ENCODE measurements at places on chromosomes 5 and 9.

DNA sequence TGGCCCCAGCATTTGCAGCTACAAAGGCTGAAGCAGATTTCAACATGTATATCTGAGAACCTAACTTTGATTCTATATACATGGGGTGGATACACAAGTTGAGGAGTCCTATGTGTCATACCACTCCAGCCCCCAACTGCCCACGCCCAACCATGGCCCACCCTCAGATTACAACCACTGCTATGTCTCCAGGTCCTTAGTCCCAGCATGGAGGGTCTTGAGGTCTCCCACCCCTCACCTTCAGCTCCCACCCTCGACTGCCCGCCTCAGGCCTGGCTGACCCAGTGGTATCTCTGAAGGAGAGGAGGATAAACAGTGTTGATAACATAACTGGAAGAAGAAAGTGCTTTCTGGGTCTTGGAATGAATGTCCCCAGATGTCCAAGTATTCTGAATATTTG lies 8.2 kb downstream of the SOWAHA start:
- DNase-seq = no peak

GRCh38 chr5:60522292-60522905 lies 177.6 kb downstream of the DEPDC1B start:
- no peak for DNase-seq

DNA sequence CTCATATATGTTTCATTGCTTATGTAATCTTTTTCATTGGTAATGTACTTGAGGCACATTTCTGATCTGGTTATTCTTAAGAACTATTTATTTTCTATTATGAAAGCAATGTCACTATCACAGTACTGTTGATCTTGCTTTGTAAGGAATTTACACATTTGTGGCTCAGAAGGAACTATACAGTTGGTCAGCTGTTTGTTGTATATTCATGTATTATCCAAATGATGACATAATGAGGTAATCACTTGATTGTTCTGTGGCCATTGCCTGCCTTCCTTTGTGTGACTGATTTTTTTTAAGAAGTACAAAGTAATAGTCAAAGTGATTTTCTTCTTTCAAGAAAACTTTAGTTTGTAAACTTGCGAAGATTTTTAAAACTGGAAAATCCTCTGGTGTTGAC lies 399.9 kb downstream of the TMEM161B start:
- DNase-seq = no peak

- DNase-seq = no peak
Observed at GRCh38 chr9:70080481-70081119, 37.0 kb downstream of the MAMDC2 start.

- DNase-seq = no peak
Observed at GRCh38 chr5:133340002-133340755, 272.2 kb downstream of the FSTL4 start.

- no peak for DNase-seq
Observed at GRCh38 chr5:5572976-5573797, 150.7 kb downstream of the ICE1 start.

DNA sequence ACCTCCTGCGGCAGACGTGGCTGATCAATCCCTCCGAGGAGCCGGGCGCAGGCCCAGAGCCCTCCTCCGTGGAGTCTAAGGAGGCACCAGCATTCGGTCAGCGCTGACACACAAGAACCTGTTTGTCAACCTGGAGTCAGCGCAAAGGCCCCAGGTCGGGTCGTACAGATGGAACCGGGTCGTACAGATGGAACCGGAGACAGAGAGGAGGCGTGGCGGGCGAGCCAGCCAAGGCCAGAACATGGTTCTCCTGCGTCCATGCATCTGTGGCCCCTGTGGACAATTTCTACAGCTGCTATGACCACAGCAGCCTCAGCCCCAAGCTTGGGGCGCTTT lies 125.1 kb upstream of the SARDH start:
- no peak for DNase-seq

DNA sequence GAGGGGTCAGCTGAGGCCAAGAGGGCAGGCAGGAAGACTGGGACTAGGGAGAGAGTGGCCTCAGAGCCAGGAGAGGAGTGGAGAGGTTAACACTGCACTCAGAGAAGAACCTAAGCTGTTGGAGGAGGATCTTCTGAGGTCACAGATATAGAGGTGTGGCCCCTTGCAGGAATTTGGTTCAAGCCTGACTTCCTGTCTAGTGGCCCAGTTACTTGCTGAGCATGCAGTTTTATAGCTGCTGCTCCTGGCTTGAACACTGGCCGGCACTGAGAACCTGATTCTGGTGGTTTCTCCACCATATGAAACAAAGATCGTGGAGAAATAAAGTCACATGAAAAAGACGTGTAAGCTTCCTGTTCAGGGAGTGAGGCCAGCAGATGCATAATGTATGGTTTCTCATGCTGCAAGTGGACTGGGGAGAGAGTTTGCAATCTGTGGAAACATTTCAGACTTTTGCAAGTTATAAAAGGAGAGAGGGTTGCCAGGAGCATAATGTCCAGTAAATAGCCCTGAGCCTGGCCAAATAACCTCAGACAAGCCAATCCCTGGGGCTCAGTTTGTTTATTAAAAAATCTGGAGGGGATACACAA lies 82.6 kb downstream of the GALNT10 start:
- no peak for DNase-seq

- DNase-seq = no peak
Observed at GRCh38 chr9:94879230-94879629, 152.7 kb downstream of the AOPEP start.

DNA sequence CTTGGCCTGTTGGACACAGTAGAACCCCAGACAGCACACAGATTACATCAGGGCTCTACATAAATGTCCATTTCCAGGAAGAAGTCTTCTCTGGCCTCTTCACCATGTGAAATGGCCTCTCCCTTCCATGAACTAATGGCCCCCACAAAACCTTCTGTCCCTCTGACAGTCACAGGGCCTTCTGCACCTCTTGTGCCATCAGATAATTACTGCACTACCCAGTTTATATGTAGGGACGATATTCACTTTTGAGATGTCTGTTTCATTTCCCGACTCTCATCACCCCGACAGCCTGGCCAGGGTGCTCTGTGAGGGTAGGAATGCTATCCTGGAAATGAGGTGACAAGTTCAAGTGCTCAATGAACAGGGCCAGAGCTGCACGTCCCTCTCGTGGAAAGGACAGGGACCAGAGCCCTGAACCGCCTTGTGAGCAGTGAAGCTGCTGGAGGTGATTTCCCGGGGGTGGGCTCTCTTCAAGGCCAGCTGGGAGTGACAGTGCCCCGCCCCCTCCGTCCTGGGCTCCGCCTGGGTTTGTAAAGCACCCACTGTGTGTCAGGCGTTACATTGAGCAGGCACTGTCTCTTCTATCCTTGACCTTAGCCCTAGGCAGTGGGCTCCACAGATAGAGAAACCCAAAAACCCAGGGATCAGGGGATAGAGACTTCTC lies 3.0 kb upstream of the FAM78A start:
- DNase-seq = no peak

DNA sequence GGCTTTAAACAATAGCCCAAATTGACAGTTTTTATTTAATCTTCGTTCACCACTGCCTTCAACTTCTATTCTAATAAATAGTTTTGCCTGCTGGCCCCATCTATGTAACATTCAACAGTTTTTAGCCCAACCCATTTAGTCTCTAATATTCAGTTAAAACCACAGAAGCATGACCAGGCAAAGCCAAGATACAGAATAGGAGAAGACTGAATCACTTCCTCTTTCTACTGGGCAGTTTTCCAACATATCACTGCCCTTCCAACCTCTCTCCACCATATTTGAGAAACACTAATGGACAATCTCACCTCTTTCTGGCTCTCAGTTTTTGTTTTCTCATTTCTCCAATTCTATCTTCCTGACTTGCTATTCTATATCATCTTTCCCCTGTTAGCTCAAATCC lies 352.9 kb downstream of the DNAH5 start:
- DNase-seq = no peak

DNA sequence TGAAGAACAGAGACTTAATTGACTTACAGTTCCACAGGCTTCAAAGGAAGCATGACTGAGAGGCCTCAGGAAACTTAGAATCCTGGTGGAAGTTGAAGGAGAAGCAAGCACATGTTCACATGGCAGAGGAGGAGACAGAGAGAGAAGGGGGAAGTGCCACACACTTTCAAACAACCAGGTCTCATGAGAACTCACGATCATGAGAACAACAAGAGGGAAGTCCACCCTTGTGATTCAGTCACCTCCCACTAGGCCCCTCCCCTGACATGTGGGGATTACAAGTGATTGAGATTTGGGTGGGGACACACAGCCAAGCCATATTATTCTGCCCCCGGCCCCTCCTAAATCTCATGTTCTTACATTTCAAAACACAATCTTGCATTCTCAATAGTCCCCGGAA lies 19.5 kb downstream of the NR3C1 start:
- no peak for DNase-seq

DNA sequence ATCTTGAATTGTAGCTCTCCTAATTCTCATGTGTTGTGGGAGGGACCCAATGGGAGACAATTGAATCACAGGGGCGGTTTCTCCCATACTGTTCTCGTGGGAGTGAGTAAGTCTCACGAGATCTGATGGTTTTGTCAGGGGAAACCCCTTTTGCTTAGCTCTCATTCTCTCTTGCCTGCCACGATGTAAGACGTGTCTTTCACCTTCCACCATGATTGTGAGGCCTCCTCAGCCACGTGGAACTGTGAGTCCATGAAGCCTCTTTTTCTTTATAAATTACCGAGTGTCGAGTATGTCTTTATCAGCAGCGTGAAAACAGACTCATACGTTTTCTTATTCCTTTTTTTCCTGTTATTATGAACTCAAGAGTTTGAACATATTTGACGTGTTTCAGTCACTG lies 39.1 kb downstream of the RETREG1 start:
- DNase-seq = no peak

DNA sequence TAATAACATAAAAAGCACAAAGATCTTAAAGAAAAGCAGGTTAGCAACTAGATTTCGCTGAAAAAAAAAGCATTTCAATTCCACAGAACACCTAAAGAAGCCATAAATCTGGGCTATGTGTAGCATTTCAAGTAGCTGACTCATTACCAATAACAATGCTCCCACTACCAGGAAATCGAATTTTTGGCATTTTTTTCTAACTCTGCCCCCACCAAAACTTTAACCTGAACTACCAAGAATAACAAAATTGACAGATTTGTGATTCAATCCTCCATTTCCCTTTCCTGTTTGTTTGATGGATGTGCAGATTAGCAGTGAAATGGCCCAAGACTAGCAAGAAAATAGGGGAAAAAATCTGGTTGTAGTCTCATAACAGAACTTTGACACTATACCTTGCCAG lies 180.2 kb downstream of the RASEF start:
- no peak for DNase-seq

- no peak for DNase-seq
Observed at GRCh38 chr9:94613003-94613402, 19.4 kb upstream of the FBP2 start.

DNA sequence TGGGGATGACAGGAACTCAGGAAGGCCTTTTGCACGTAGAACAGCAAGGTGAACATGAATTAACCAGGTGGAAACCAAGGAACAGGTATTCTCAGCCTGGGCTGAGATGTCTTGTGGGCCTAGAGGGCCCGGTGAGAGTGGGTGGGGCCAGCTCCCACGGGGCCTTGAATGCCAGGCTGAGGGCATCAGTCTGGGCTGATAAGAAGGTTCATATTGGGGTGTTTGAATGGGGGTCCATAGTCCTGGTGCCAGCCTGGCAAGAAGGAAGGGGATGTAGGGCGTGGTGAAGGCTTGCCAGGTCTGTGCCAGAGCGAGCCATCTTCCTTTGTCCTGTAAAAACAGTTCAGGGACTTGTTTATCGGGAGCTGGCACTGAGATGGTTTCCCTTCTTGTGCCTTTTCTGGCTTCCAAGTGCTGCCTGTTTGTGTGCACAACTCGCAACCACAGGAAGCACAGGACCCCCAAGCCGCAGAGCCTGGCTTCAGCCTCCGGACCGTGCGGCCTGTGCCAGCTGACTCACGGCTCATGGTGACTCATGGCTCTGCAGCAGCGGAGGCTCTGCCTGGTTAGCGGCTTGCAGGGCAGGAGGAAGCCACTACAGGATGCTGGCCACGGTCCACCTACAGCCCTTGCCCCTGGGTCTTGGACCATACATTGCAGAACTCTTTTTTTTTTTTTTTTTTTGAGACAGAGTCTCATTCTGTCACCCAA lies 2.4 kb downstream of the CARD19 start:
- DNase-seq = no peak

GRCh38 chr9:131744171-131744719 lies 4.4 kb upstream of the RAPGEF1 start:
- DNase-seq = no peak

GRCh38 chr9:92525306-92525705 lies 10.5 kb downstream of the ECM2 start:
- no peak for DNase-seq
